ENCODE measurements at places on chromosomes 7 and 10.
A peak's percentile ranks its signal among the peaks of the same experiment; 100 is the strongest.

DNA sequence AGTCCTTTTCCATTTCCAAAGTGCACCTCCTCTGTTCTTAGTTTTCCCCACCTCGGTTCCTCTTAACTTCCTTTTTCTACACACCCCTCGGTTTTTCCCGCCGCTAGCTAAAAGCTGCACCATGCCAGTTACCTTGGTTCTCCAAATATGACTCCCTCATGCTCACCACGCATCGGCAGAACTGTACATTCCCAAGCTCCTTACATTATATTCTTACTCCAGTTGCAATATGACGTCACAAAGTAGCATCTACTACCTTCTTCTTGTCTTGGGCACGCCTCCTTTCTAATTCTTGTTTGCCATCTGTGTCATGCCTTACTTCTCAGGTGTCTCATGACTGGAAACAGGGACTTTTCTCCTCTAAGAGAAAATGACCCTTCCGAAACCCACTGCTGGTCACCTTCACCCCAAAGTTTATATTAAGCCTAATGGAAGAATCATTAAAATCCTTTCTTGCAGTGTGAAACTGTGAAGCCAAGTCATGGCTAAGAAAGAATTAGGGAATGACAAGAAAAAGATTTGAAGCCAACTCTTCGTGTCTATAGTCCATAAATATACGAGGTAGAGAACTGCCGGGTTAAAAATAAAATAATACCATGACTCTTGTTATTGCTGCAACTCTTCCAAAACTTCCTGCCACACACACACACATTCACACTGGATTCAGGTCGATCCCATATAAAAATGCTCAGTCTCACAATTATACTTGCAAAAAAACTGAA lies 1.7 kb downstream of the ESYT2 start:
- DNase-seq: no peak

DNA sequence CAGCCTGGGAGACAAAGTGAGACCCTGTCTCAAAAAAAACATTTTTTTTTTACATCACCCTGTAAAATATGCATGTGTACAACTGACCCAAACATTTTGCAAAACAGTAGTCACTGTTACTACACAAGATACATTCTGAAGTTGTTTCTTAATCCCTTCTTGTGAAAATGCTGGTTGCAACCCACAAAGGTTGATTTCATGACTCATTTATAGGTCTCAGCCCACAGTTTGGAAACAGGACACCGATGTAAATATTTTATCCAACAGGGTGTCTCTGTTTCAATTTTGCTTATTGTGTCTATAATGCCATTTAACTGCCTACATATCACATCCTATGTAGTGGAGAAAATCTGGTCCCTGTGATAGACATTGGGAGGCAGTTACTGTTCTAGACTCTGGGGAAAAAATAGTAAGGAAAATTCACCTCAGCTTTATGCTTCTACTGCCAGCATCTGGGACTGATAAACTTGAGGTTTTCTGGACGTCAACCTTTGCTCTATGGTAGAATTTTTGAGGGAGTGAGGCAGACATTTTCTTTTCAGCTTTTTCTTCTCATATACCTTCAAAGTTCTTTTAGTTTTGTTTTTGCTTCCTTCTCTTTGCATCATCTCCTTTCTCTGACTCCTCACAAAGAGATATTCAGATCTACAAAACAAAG lies 1.6 kb upstream of the RAB19 start:
- no peak for DNase-seq

GRCh38 chr10:78390817-78391216 lies 357.2 kb downstream of the RPS24 start:
- DNase-seq: no peak

DNA sequence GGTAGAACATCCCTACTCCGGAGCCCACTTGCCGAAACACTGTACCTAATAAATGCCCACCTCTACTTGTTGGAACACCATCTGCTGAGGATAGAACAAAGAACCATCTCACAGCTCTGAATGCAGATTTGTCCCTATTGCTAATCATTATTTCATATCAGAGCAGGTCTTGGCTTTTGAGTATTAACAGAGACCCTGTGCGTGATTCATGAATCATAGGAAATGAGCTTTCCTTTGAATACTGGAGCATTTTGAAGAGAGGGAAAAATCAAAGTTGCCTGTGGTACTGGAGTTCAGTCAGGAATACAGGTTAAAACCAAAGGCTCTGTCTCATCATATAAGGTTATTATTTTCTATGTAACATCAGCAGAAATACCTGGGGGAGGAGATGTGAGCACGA lies 1132.3 kb downstream of the XPNPEP1 start:
- no peak for DNase-seq

DNA sequence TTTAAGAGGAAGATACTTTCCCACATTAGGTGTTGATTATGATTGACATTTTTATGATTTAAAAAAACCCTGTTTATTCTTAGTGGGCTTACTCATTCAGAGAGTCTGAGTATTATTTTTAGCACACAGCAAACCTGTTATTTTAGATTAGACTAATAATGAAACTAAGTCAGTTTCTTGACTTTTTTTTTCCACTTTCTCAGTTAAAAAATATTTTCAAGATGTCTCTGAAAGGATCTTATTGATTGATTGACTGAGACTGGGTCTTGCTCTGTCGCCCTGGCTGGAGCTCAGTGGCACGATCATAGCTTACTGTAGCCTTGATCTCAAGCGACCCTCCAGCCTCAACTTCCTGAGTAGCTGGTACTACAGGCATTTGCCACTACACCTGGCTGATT lies 20.4 kb upstream of the INPP5F start:
- no peak for DNase-seq

- DNase-seq: no peak
Measured at GRCh38 chr7:29815181-29816105, 9.1 kb downstream of the WIPF3 start.

- DNase-seq: no peak
Measured at GRCh38 chr7:157028199-157028903, 17.9 kb upstream of the MNX1 start.

DNA sequence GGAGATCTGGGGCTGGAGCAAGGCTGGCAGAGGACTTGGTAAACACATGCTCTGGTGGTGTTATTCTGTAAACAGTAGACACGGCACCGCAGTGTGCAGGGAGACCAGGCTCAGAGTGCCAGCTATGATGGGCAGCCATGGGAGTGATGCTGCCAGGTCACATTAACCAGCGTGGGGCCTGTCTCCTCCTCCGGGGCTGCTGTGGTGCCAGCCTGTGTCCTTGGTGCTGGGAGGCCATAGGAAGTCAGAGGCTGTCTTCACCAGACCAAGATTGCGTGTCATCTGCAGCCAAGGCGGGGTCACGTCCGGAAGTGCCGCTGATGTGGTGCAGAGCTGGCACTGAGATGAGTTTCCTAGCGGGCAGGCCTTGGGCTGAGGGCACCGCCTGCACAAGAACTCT lies 236.0 kb downstream of the GLRX3 start:
- no peak for DNase-seq

DNA sequence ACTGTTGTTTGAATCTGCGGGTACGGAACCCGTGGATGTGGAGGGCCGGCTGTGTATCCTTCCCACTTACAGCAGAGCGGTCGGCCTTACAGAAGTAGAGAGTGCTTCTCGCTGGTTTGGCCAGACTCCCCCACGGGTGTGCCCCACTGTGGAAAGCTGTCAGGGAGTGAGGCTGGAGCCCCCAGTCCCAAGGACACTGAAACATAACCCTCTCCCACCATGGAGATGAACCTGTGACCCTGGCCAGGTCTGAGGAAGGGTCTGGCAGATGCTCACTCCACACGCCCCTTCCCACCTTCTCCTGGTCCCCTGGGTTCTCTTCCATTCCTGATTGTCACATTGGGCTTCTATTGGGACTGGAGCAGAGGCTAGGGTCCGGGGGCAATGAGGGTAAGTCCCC lies 39.6 kb downstream of the TSPAN15 start:
- DNase-seq: no peak

GRCh38 chr7:40436710-40437109 lies 301.9 kb downstream of the SUGCT start:
- no peak for DNase-seq

- DNase-seq: no peak
Measured at GRCh38 chr7:21364801-21365271, 63.0 kb upstream of the SP4 start.

GRCh38 chr10:55183993-55184392 lies 383.0 kb upstream of the PCDH15 start:
- DNase-seq: no peak

- DNase-seq: no peak
Measured at GRCh38 chr7:106858618-106859532, 6.2 kb upstream of the PIK3CG start.

DNA sequence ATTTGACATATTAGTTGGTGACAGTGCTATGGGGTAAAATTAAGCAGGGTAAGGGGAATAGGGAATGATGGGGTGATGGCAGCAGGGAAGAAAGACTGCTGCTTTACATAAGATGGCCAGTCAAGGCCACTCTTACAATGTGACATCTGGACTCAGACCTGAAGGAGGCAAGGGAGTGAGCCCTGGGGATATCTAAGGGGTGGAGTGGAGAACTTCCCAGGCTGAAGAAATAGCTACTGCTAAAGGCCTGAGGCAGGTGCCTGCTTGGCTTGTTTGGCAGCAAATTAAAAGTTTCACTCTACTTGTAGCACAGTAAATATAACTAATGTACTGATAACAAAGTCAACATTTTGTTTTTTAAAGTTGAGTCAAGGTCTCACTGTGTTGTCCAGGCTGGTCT lies 93.5 kb downstream of the IDE start:
- DNase-seq: no peak

DNA sequence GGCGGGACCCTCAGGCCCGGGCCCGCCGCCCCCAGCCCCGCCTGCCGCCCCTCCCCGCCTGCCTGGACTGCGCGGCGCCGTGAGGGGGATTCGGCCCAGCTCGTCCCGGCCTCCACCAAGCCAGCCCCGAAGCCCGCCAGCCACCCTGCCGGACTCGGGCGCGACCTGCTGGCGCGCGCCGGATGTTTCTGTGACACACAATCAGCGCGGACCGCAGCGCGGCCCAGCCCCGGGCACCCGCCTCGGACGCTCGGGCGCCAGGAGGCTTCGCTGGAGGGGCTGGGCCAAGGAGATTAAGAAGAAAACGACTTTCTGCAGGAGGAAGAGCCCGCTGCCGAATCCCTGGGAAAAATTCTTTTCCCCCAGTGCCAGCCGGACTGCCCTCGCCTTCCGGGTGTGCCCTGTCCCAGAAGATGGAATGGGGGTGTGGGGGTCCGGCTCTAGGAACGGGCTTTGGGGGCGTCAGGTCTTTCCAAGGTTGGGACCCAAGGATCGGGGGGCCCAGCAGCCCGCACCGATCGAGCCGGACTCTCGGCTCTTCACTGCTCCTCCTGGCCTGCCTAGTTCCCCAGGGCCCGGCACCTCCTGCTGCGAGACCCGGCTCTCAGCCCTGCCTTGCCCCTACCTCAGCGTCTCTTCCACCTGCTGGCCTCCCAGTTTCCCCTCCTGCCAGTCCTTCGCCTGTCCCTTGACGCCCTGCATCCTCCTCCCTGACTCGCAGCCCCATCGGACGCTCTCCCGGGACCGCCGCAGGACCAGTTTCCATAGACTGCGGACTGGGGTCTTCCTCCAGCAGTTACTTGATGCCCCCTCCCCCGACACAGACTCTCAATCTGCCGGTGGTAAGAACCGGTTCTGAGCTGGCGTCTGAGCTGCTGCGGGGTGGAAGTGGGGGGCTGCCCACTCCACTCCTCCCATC lies 82.7 kb downstream of the PAX2 start:
- DNase-seq: no peak

DNA sequence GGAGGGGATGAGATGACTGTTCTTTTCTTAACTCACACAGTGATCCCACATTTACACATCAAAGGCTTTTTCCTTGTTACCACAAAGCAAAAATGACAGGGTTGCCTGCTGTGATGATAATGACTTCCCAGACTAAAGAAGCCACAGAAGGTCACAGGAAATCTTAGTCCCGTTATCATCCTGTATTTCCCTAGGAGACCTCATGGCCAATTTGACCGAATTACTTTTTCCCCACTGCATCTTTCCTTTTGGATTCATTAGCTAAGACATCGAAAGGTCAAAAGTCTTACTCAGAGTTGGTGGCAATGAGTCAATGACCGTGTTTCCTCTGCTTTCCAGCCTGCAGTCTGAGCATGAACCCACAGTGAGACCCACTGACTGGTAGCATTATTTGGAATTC lies 130.1 kb upstream of the INHBA start:
- DNase-seq: no peak

DNA sequence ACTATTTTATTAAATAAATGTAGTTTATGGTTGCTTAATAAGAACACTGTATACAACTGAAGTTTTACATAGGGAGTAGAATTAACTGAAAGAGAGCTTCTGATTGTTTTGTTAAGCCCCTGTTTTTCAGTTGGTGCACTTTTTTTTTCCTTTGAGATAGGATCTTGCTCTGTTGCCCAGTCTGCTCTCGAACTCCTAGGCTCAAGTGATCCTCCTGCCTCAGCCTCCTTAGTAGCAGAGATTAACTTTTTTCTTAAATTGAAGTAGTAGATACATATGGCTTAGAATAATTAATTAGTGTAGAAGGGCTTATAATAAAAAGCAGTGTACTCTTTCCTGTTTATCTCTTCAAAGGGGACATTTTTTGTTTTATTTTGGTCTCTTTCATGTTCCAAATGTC lies 11.2 kb downstream of the SDHAF3 start:
- DNase-seq: no peak

DNA sequence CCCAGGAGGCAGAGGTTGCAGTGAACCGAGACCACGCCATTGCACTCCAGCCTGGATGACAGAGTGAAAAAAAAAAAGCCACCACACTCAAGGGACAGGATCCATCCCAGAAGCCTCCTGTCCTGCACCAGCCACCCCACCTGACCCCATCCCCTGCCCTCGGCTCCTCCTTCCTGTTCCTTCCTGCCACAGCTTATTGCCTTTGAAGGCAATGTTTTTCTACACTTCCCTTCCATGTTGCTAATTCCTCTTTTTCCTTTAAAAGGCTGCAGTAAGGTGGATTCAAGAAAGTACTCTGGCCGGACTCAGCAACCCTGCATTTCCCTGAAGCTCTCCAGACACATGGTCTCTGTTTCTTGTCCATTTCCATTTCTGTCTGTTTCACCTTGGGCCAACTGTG lies 80.9 kb downstream of the FAM171A1 start:
- DNase-seq: no peak

- peak; percentile 16 for DNase-seq
Measured at GRCh38 chr7:54485044-54485443, 57.1 kb upstream of the VSTM2A start.

DNA sequence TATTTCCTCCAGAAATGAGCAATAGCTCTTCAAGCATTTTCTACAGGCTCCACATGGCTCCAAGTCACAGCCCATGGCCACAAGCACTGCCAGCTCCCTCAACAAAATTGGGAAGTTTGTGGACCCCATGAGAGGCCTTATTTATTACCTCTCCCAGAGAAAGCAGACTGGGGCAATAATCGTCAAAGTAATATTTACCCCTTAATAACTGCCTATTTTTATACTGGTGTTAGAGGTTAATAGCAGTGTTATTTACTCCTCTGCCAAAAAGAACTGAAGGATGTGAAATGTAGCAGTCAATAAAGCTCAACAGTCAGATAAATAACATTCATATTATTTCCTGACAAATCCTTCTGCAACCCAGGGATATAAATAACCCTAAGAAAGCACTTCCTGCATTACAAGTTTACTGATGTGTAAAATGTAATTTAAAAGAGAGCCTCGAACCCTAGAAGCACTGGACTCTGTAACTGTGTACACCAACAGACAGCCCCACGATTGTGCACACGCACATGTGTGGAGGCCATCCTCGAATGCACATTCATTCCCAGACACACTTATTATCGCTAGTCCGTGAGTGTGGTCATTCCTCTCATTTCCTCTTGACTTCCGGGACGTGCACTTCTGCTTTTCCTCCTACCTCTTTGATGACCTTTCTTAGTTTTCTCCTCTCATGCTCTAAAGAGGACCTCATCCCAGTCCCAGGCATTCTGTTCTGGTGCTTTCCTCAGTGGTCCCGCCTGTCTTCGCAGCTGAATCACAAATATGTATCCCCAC lies 157.4 kb downstream of the EVX1 start:
- no peak for DNase-seq

GRCh38 chr7:34277803-34278199 lies 372.5 kb downstream of the BMPER start:
- DNase-seq: no peak

Data from NCI-H774 (cell line).